Cortex of kidney (tissue), 1 donor: ENCODE measurements at places on chromosomes 13 and 19.
A peak's percentile ranks its signal among the peaks of the same experiment; 100 is the strongest.

DNA sequence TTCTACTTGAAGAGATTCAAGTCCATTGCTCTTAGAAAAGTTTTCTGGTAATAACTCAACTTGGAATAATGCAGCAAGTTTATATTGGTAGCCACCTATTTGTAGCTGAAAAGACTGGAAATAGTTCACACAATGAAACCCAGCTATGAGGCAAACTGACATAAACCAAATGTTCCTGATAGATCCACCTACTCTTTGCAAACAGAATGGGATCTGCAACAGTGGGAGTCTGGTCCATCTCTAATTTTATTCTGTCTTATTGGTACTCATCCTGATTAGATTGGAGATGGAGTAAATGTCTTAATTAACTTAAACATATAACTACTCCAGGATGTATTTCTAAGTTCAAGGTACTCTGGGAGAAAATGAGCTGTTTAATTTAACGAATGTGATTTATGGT is 438.0 kb downstream of the OLFM4 start:
- no peak for DNase-seq

DNA sequence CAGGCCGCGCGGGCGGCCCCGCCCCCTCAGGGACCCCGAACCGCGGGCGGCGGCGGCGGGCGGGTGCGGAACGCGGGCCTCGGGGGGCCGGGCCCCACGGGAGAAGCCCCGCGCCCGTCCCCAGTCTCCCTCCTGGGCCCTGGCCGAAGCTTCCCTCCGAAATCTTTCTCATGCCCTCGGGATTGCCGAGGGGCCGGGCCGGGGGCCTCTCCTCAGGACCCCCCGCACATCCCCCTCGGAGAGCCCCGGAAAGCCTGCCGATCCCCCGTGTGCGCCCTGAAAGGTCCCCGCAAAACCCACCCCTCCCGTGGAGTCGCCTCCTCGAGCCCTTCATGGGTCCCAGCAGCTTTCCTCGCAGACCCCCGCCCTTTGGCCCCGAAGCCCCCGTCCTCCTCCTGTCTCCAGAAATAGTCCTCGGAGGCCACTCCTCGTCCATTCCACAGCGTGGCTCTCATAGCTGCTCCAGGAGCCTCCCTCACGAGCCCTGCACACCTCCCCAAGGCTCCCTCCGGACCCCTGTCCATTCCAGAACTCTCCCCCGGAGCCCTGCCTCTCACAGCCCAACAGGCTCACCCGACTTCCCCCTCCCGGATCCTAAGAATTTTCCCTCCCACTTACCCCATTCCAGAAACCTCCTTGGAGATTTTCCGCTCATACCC is 555 bp downstream of the SAMD4B start:
- no peak for DNase-seq

GRCh38 chr19:49809160-49809940 is 3.7 kb downstream of the FUZ start:
- no peak for DNase-seq

DNA sequence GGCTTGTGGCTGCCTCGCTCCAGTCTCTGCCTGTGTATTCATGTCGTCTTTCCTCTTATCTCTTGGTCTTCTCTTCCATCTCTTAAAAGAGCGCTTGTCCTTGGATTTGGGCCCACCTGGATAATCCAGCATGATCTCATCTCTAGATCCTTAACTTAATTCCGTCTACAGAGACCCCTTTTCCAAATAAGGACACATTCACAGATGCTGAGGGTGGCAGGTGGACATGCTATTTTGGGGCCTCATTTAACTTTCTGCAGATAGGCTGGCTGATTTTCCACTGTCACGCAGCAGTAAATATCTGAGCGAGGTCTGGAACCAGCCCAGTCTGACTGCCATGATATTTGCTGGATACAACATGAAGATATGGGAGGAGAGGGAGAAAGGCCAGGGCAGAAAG is 41.5 kb upstream of the TSHZ3 start:
- DNase-seq = no peak

DNA sequence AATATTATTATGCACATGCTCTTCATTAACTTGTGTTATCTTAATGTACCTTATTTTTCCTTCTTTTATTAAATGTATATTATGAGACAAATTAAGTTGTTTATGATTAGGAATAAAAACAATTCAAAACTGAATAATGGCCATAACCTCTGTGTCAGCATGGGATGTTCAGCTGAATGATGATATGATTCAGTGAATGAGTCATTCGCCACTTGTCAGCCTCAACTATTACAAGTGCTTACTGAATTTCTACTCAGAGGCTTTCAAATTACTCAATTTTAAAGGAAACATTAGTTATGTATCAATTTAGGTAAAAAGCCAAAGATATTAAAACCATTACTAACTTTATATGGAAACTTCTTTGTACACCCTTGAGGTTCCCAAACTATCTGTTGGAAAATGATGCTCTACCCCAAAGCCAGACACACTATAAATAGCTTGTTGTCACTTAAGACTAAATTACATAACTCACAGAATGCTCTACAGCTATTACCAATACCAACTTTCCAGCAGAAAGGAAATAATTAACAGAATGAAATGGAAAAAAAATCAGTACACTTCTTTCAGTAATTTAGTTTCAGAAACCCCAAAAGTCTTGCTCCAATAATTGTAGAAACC is 14.4 kb downstream of the LIG4 start:
- DNase-seq = no peak

- DNase-seq = no peak
Measured at GRCh38 chr19:51179256-51179655, 37.2 kb downstream of the SIGLEC7 start.

GRCh38 chr13:111662451-111662850 is 342.0 kb downstream of the TEX29 start:
- DNase-seq = no peak

DNA sequence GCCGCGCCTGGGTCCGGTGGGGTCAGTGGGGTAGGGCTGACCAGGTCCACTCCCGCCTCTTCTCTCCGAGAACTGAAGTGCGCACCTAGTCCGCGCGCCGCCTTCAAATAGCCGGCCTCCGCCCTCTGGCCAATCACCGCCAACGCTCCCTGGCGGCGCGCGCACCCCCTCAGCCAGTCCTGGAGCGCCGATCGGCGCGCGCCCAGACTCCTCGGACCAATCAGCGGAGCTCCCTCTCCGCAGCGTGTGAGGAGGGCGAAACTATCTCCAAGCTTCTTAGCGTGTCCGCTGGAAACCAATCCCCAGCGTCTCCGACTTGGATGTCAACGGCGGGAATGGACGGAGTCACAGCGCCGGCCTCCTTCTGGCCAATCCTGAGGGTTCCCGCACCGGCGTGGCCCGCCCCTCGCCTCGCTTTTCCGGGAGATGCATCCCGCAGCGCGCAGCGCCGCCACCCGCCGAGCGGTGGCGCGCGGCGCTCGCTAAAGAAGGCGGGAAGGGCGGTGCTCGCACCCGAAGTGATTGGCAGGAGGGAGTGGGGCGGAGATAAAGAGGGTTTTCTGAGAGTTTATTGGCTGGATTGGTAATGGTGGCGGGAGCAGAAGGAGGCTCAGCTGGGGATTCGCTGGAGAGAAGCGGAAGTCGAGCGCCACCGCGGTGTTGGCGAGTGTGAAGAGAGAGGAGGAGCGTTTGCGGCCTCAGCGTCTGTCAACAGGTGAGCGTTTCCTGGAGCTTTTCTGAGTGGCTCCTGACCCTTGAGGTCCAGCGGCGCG is at the start of gene ASF1B:
TSS of gene ASF1B (minus strand) at position 81 of the 773 bp plus-strand sequence. CDS start 133 bp downstream, outside the sequence.
- DNase-seq = peak; percentile 98

DNA sequence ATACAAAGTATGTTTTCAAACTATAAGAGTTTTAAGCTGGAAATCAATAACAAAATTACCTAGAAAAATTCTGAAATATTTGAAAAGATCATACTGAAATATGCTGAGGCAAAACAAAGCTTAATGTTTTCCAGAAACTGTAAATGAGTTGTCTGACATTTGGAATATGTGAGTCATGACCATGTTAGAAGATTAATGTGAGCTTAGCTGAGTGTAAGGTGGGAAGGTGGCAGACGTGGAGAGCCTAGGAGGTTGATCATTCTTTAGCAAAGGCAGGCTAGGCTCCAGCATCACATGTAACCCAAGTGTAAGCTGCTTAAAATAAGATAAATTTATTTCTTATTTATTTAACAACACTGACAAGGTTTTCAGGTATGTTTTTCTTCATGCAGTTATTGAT is 2086.1 kb upstream of the PCDH20 start:
- DNase-seq = no peak

GRCh38 chr19:9620842-9621155 is 233 bp downstream of the ZNF561 start:
- no peak for DNase-seq

DNA sequence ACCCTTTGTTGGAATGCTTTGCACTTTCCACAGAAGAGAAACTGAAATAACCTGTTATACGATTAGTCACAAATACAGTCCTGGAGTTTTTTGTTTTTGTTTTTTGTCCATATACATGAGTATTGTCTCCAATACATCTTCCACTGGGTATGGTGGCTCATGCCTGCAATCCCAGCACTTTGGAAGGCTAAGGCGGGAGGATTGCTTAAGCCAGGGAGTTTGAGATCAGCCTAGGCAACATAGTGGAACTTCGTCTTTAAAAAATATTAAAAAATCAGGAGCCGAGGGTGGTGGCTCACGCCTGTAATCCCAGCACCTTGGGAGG is 25.0 kb downstream of the AP2S1 start:
- no peak for DNase-seq

GRCh38 chr19:48698046-48698445 is 2.3 kb downstream of the FUT2 start:
- DNase-seq = no peak

DNA sequence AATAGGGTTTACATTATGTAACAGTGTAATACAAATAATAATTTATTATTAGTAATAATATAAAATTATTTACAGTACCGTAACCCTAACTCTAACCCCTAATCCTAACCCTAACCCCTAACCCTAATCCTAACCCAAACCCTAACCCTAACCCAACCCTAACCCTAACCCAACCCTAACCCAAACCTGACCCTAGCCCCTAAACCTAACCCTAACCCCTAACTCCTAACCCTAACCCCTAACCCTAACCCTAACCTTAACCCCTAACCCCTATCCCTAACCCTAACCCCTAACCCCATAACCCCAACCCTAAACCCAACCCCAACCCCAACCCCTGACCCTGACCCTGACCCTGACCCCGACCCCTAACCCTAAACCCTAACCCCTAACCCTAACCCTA is 45.7 kb downstream of the PLPP2 start:
- DNase-seq = no peak

- no peak for DNase-seq
Measured at GRCh38 chr13:110475117-110475516, 86.4 kb downstream of the RAB20 start.

- no peak for DNase-seq
Measured at GRCh38 chr19:47742634-47743033, 2.7 kb upstream of the NOP53 start.

GRCh38 chr13:27267596-27267995 is 3.0 kb upstream of the RASL11A start:
- DNase-seq = no peak

GRCh38 chr13:52899206-52899605 is 50.8 kb upstream of the PCDH8 start:
- DNase-seq = no peak

GRCh38 chr13:70339738-70340137 is 231.5 kb upstream of the KLHL1 start:
- DNase-seq = no peak

- DNase-seq = peak; percentile 93
Measured at GRCh38 chr19:49640113-49640898, at the start of gene RRAS. TSS of gene RRAS (minus strand) at chr19:49640143. CDS start at chr19:49640098, 45 bp downstream.

- DNase-seq = no peak
Measured at GRCh38 chr13:51262501-51263211, 40.5 kb downstream of the FAM124A start.

GRCh38 chr19:10433131-10433536 is 12.8 kb downstream of the PDE4A start:
- DNase-seq = no peak

- no peak for DNase-seq
Measured at GRCh38 chr13:34357435-34358232, 539.7 kb downstream of the RFC3 start.

DNA sequence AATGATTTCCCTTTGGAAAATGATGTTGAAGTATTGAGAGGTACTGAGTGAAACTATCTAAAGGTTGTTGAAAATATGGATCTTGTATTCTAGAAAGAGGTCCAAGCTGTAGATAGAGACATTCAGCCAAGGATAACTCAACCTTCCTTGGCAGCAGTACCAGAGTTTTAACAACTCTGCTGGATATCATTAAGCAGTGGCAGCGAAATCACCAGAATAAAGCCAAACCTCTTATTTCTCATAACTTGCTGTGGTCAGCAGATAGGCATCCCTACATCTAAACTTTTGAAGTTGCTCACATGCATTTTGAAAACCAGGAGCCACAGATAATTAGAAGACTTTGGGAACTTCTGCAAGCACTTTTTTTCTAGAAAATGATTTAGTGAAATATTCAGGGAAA is 559.8 kb downstream of the IRS2 start:
- DNase-seq = no peak

DNA sequence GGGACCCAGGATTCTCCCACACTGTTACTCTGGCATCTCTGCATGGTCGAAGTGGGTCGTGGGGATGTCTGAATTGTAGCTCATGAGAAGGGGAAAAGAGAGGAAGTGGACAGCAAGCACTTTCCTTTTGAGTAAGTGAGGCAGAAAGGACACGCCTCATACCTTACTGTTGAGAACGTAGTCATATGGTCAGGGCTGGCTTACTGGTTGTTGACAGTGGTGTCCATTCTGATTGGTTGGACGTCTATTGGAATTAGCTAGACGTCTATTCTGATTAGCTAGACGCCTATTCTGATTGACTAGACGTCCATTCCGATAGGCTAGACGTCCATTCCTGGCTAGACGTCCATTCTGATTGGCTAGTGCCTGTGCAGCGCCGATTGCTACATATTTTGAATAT is 12.4 kb downstream of the GRIN2D start:
- DNase-seq = no peak

DNA sequence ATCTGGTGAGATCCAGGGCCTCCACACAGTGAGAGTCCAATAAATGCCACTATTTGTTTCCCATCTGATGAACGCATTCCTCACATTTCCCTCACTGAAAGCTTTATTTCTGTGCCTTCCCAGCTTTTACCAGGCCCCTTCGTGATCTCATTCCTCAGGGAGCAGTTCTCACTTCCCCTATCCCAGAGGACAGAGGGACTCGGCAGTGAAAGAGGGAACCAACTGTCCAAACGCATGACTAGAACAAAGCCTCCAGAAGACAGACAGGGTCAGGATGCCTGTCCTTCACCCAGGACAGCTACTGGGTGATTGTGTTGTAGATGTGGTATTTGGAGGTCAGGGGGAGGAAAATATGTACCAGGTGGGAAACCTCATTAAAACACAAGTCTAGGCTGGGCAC is 2.0 kb upstream of the ZBTB45 start:
- DNase-seq = no peak

DNA sequence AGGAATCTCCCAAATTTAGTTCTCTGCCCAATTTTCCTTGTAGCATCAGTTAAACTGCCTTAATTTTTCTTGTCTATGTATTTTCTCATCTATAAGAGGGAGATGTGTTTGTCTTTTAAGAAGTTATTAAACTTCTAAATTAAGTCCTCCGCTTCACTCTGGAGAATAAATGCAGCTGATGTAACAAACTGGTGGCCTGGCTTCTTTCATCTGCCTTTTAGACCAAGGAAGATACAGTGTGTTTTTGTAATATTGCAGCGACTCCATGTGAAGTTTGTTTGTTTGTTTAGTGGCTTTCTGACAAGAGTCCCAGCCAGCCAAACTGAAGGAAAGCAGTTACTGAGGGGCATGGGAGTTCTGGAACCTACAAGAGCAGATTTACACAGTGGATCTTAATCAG is 56.4 kb downstream of the KLF12 start:
- DNase-seq = no peak

- DNase-seq = no peak
Measured at GRCh38 chr13:23871616-23872220, 17.5 kb downstream of the MIPEP start.

GRCh38 chr13:29562786-29563438 is 32.6 kb downstream of the SLC7A1 start:
- no peak for DNase-seq

GRCh38 chr13:101512650-101513049 is 60.2 kb downstream of the ITGBL1 start:
- DNase-seq = no peak
